ENCODE measurements at places on chromosomes 6 and 20. TPM values are rescaled to one million over a fixed set of nuclear protein-coding genes. Genes with fewer than 3 reads are reported as not detected.
A peak's percentile ranks its signal among the peaks of the same experiment; 100 is the strongest.

- no peaks in the 10 kb centered on the region for H3K27me3 ChIP-seq
- peaks cover 27% of the 10 kb centered on the region for H3K4me1 ChIP-seq
- peak overlapping the region; percentile 5 for H3K27ac ChIP-seq
- no peaks in the 10 kb centered on the region for H3K36me3 ChIP-seq
- DNase-seq, result peak; percentile 29
Measured at GRCh38 chr6:4848382-4849068, 72.3 kb downstream of the CDYL start.

- no peaks in the 10 kb centered on the region for H3K4me1 ChIP-seq
- H3K27ac ChIP-seq, result no peak overlapping the region
- no peak overlapping the region for H3K4me3 ChIP-seq
Measured at GRCh38 chr6:20479526-20479925, 54.7 kb upstream of the CDKAL1 start.

DNA sequence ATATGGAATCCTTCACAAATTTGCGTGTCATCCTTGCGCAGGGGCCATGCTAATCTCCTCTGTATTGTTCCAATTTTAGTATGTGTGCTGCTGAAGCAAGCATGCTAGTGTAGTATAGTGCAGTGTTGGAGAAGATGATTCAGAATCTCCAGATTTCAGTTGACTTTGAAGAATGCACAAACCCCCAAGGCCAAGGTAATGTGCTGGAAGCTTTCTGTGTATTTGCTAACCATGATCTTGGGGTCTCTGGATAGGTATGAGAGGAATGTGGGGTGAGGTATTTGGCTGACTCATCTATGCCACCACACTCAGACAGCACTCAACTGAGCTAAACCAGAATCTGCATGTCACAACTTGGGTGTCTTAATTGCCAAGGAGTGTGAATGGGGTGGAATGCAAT is 42.6 kb upstream of the DEK start:
- H3K27ac ChIP-seq, result no peak overlapping the region
- H3K4me1 ChIP-seq, result no peaks in the 10 kb centered on the region
- H3K27me3 ChIP-seq, result no peaks in the 10 kb centered on the region

- no peaks in the 10 kb centered on the region for H3K4me1 ChIP-seq
- H3K36me3 ChIP-seq, result no peaks in the 10 kb centered on the region
- no peaks in the 10 kb centered on the region for H3K27me3 ChIP-seq
- no peak for DNase-seq
Measured at GRCh38 chr20:52783769-52784168, 188.4 kb upstream of the TSHZ2 start.

DNA sequence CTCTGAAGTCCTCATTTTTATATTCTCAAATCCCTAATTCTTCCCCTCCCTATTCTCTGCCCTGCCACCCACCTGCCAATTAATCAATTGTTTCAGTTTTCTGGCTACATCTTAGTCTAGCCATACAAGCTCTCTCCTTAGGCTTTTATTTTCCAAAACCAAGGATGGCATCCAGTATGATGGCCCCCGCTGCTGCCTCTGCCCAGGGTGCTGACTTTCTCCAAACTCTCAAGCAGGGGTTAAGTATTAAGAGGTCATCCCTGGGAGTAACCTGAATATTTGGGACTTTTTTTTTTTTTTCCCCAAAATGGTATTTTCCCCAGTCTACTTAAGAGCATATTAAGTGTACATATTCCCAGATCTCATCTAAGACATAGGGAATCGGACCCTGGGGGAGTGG is 183.8 kb downstream of the DHX35 start:
- H3K4me3 ChIP-seq, result no peak overlapping the region
- no peak overlapping the region for H3K27ac ChIP-seq
- DNase-seq, result no peak
- H3K36me3 ChIP-seq, result no peaks in the 10 kb centered on the region

DNA sequence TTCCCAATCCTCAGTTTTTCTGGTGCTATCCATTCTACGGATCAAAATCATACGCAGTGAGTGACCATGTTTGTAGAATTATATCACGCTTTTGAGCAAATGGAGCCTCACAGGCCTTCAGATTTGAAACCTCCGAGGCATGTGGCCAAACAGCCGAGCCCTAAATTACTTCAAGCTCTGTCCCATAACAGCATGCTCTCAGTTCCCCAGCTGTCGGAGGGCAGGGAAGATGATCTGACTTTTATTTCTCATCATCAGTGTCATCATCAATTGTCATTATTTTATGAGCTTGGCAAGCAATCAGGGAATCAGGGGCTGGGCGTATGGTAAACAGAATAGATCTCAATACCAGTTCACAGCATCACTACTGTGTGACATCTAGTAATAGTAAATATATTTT is 73.2 kb downstream of the PSMG4 start:
- H3K4me1 ChIP-seq, result no peaks in the 10 kb centered on the region
- H3K27me3 ChIP-seq, result no peaks in the 10 kb centered on the region
- H3K36me3 ChIP-seq, result no peaks in the 10 kb centered on the region
- no peak for DNase-seq
- H3K4me3 ChIP-seq, result no peak overlapping the region
- no peak overlapping the region for H3K27ac ChIP-seq

- no peaks in the 10 kb centered on the region for H3K4me1 ChIP-seq
- H3K27ac ChIP-seq, result no peak overlapping the region
- no peak for DNase-seq
- H3K36me3 ChIP-seq, result no peaks in the 10 kb centered on the region
- no peak overlapping the region for H3K4me3 ChIP-seq
- no peaks in the 10 kb centered on the region for H3K27me3 ChIP-seq
Measured at GRCh38 chr6:133621751-133622150, 267.2 kb upstream of the TCF21 start.

DNA sequence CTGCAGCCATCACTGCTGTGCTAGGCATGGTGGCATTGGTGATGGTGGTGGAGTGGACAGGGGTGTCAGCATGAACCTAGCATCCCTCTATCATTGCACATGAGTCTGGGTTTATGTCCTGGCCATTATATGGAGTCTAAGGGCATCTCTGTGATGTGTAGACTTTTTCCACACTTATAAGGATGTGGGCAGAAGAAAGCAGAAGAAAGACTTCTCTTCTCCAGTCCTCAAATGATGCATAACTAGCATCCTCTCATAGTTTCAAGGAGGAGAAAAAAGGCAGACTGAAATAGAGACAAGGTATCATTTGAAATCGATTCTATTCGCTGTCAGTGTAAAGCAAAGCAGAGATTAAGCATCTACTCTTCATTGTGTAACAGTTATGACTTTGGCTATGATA is 140.0 kb upstream of the ATXN1 start:
- no peak overlapping the region for H3K4me3 ChIP-seq
- H3K4me1 ChIP-seq, result peaks cover 4% of the 10 kb centered on the region
- H3K36me3 ChIP-seq, result no peaks in the 10 kb centered on the region

DNA sequence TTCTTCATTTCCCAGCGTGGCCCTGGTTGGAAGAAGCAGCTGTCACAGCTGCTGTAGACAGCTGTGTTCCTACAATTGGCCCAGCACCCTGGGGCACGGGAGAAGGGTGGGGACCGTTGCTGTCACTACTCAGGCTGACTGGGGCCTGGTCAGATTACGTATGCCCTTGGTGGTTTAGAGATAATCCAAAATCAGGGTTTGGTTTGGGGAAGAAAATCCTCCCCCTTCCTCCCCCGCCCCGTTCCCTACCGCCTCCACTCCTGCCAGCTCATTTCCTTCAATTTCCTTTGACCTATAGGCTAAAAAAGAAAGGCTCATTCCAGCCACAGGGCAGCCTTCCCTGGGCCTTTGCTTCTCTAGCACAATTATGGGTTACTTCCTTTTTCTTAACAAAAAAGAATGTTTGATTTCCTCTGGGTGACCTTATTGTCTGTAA is 292.7 kb downstream of the ESR1 start:
- no peak overlapping the region for H3K27ac ChIP-seq
- H3K4me1 ChIP-seq, result no peaks in the 10 kb centered on the region
- H3K27me3 ChIP-seq, result no peaks in the 10 kb centered on the region
- no peak overlapping the region for H3K4me3 ChIP-seq
- no peaks in the 10 kb centered on the region for H3K36me3 ChIP-seq

- peak overlapping the region; percentile 92 for H3K27ac ChIP-seq
- peaks cover 36% of the 10 kb centered on the region for H3K4me1 ChIP-seq
- DNase-seq, result no peak
- no peaks in the 10 kb centered on the region for H3K27me3 ChIP-seq
- peak overlapping the region; percentile 30 for H3K4me3 ChIP-seq
Measured at GRCh38 chr6:16320533-16321340, 82.3 kb downstream of the GMPR start.

DNA sequence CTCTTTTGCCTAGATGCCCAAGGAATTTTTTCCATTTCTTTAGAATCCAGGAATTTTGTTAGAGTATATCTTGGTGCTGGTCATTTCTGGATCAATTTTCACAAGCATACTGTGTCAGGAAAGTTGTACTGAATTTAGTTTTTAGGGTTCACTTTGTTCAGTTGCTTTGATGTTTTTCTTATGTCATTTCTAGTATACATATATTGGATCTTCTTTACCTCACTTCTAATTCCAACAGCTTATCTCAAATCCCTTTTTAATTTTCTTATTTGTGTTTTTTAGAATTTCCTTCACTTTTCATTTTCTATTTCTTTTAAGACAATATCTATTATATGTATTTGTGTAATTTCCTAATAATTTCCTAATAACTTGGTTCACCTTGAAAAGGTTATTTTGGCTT is 281.0 kb upstream of the AGPAT4 start:
- no peak for DNase-seq
- H3K36me3 ChIP-seq, result no peaks in the 10 kb centered on the region
- H3K4me3 ChIP-seq, result no peak overlapping the region
- H3K27ac ChIP-seq, result no peak overlapping the region

DNA sequence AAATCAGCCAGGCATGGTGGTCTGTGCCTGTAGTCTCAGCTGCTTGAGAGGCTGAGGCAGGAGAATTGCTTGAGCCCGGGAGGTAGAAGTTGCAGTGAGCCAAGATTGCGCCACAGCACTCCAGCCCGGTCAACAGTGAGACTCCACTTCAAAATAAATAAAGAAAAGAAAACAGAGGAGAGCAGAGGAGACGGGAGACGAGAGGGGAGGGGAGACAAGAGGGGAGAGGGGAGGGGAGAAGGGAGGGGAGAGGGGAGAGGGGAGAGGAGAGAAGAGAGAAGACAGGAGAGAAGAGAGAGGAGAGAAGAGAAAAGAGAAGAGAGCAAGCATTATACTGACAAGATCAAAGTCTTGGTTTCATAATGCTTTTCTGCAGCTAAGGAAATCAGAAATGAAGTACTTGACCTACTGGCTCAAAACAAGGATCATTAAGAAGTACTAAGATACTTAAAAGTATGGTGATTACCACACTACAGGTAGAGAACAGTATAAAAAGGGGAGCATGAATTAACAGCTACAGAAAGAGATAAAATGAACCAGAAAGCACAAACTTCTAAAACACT is 30.5 kb downstream of the FAM8A1 start:
- no peaks in the 10 kb centered on the region for H3K27me3 ChIP-seq
- H3K4me3 ChIP-seq, result no peak overlapping the region
- no peak overlapping the region for H3K27ac ChIP-seq
- no peaks in the 10 kb centered on the region for H3K36me3 ChIP-seq
- H3K4me1 ChIP-seq, result peaks cover 39% of the 10 kb centered on the region

DNA sequence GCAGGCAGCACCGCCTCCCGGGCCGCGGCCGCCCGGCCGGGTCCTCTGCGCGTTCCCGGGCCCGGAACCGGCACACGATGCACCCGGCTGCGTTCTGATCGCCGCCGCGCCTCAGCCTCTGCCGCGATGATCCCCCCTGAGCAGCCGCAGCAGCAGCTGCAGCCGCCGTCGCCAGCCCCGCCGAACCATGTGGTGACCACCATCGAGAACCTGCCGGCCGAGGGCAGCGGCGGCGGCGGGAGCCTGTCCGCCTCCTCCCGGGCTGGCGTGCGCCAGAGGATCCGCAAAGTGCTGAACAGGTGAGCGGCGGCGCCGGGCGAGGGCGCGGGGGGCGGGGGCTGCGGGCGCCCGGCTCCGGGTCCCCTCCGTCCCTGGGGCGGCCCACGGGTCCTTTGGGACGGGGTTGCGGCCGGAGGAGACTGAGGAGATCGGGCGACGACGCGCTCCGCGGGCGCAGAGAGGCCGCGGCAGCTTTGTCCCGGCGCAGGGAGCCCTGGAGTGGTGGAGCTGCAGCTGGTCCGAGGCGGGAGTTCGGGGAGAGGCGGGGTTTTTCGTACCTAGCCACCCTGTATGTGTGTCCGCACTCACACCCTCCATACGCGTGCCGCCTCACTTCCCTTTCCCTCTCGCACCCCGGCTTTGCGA is 659 bp downstream of the SLC35F1 start:
- DNase-seq, result peak; percentile 13
- H3K27ac ChIP-seq, result no peak overlapping the region
- H3K4me1 ChIP-seq, result peaks cover 18% of the 10 kb centered on the region
- H3K4me3 ChIP-seq, result peak overlapping the region; percentile 51
- peaks cover 71% of the 10 kb centered on the region for H3K27me3 ChIP-seq
- H3K36me3 ChIP-seq, result no peaks in the 10 kb centered on the region

DNA sequence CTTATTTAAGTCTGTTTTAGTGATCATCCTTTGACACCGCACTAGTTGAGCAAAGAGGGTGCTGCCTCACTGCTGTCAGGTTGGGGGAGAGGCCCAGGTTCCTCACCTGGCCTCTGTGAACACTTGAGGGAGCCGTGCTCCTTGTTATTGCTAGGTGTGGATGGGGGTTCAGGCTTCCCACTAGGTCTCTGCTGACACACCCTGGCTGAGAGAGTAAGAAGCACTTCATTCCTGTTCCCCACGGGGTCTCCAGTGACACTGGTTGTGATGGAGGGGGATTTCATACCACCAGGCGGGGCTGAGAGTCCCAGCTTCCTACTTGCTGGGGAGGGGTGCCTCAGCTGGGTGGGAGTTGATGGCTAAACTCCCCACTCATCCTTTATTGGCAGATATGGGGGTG is 11.1 kb upstream of the NOTCH4 start:
- H3K4me3 ChIP-seq, result no peak overlapping the region
- no peaks in the 10 kb centered on the region for H3K36me3 ChIP-seq
- no peaks in the 10 kb centered on the region for H3K27me3 ChIP-seq
- H3K4me1 ChIP-seq, result peaks cover 9% of the 10 kb centered on the region
- peak overlapping the region; percentile 91 for H3K27ac ChIP-seq
- DNase-seq, result no peak

GRCh38 chr20:15699431-15700146 is 873.7 kb downstream of the KIF16B start:
- H3K27me3 ChIP-seq, result no peaks in the 10 kb centered on the region
- H3K4me1 ChIP-seq, result no peaks in the 10 kb centered on the region
- DNase-seq, result no peak
- H3K4me3 ChIP-seq, result no peak overlapping the region
- no peaks in the 10 kb centered on the region for H3K36me3 ChIP-seq

DNA sequence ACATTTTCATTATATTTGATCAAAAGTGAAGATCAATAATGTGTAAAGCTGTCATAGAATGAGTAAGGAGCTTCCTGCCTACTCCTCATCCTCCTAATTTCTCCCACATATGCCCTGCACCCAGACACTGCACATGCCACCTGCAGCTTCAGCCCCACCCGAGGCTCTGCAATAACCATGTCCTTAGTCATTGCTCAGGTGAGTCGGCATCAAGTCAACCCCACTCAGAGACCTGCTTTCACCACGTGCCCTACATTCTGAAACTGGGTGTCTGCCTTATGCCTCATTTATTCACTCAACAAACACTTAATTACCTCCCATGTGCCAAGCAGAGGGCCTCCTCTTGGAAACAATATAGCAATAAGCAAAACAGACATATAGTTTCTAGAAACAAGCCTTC is 15.4 kb upstream of the TNFAIP3 start:
- H3K4me1 ChIP-seq, result no peaks in the 10 kb centered on the region
- no peak overlapping the region for H3K4me3 ChIP-seq
- no peaks in the 10 kb centered on the region for H3K36me3 ChIP-seq

- no peak overlapping the region for H3K27ac ChIP-seq
- H3K4me3 ChIP-seq, result no peak overlapping the region
- no peaks in the 10 kb centered on the region for H3K27me3 ChIP-seq
- no peaks in the 10 kb centered on the region for H3K36me3 ChIP-seq
- no peaks in the 10 kb centered on the region for H3K4me1 ChIP-seq
Measured at GRCh38 chr20:58274384-58274783, 35.1 kb upstream of the RAB22A start.

The RAMACL gene
- total RNA-seq, result 1.1 TPM

The ZFP57 gene
- not detected for total RNA-seq

The CRISP3 gene
- not detected for total RNA-seq

The SPATS1 gene
- total RNA-seq, result not detected

All from heart right ventricle (tissue), 16 donors.